ENCODE measurements at places on chromosomes 7 and 10.

GRCh38 chr7:99407872-99408378 is 472 bp downstream of the PDAP1 start:
- peaks cover 16% of the 10 kb centered on the region for H3K4me1 ChIP-seq
- H3K27me3 ChIP-seq, result no peaks in the 10 kb centered on the region
- peak overlapping the region; percentile 96 for H3K27ac ChIP-seq
- no peak for DNase-seq

DNA sequence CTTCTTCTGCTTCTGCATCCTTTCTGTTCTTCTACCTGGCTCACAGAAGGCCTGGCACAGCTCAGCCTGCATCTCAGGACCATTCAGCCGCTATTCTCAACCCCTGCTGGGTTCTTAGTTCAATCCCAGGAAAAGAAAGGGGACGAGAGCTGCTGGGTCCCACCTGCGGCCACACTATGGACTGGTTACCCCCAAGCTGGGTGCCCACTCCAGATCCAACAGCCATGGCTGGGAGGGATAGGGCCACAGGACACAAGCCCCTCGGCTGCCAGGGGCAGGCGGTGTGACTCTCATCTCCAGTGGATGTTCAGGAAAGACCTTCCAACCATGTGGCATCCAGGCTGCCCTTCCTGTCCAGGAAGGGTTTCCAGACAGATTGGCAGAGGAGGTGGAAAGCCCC is 97.6 kb upstream of the NMT2 start:
- no peaks in the 10 kb centered on the region for H3K36me3 ChIP-seq
- DNase-seq, result no peak
- no peak overlapping the region for H3K4me3 ChIP-seq
- no peaks in the 10 kb centered on the region for H3K27me3 ChIP-seq
- H3K27ac ChIP-seq, result no peak overlapping the region

DNA sequence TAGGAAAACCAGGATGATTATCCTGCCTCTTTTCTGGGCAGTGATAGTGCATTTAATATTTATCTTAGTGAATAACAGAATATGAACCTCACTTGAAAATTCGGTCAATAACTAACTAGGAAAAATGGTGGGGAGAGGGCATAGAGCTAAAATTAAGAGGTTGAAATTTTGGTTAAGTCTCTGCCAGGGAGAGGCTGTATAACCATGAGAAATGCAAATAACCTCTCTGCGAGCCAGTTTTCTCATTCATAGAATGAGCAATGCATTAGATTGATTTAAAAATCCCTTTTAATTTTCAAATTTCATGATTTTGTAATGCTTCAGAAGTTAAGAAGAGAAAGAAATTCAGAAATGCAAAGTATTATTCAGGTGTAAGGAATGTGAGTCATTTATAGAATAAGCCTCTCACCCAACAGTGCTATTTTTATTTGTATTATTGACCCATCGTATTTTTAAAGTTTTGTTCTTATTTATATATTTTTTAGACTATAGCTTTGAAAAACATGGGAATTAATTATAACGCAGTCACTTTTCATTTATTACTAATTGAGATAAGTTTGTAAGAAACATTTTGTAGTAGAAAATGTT is 104.7 kb downstream of the PHF14 start:
- H3K36me3 ChIP-seq, result no peaks in the 10 kb centered on the region
- H3K27ac ChIP-seq, result no peak overlapping the region
- no peak overlapping the region for H3K4me3 ChIP-seq
- no peaks in the 10 kb centered on the region for H3K4me1 ChIP-seq

GRCh38 chr10:18214691-18215563 is 74.7 kb downstream of the CACNB2 start:
- H3K27ac ChIP-seq, result no peak overlapping the region
- no peaks in the 10 kb centered on the region for H3K27me3 ChIP-seq
- no peaks in the 10 kb centered on the region for H3K36me3 ChIP-seq
- H3K4me3 ChIP-seq, result no peak overlapping the region
- no peak for DNase-seq

GRCh38 chr10:133261726-133262325 is 14.8 kb downstream of the ADAM8 start:
- peak overlapping the region; percentile 96 for H3K27ac ChIP-seq
- peak overlapping the region; percentile 76 for H3K4me3 ChIP-seq
- no peaks in the 10 kb centered on the region for H3K36me3 ChIP-seq
- DNase-seq, result peak; percentile 80
- H3K4me1 ChIP-seq, result peaks cover 15% of the 10 kb centered on the region
- H3K27me3 ChIP-seq, result no peaks in the 10 kb centered on the region

DNA sequence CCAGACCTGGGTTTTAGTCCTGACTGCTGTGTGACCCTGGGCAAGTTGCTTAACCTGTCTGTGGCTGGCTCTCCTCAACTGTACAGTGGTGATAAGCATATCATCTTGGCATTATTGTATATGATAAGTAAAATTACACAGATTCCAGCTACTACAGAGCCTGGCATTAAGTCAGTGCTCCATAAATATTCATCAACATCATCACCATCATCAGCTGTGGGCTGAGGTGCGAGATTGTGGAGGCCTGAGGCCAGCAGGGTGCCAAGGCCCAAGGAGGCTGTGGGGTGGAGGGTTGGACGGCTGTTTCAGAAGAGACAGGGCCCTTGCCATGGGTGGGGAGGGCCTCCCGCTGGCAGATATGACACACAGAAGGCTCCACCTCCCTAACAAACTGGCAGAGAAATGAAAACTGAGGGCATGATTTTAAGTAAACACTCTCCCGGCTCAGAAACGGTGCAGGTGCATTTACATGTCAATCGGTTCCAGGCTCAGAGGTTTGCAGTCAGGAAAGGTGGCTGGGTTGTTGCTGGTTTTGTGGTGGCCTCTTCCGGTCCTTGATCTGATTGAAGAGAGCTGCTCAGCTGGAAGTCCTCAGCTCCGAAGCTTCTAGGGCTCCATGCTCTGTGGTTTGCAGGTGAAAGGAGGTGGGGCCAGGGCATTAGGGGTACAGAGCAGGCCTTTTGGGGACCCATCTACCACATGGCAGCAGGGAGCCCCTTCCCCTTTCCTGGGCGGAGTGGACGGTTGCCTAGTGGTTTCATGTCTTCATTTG is 10.2 kb downstream of the CRYGN start:
- H3K4me1 ChIP-seq, result peaks cover 24% of the 10 kb centered on the region
- peak overlapping the region; percentile 90 for H3K27ac ChIP-seq
- no peak for DNase-seq
- no peaks in the 10 kb centered on the region for H3K27me3 ChIP-seq
- no peaks in the 10 kb centered on the region for H3K36me3 ChIP-seq

GRCh38 chr7:122643250-122643649 is 55.7 kb downstream of the RNF133 start:
- no peak overlapping the region for H3K4me3 ChIP-seq
- DNase-seq, result no peak
- H3K27me3 ChIP-seq, result no peaks in the 10 kb centered on the region
- H3K36me3 ChIP-seq, result no peaks in the 10 kb centered on the region

DNA sequence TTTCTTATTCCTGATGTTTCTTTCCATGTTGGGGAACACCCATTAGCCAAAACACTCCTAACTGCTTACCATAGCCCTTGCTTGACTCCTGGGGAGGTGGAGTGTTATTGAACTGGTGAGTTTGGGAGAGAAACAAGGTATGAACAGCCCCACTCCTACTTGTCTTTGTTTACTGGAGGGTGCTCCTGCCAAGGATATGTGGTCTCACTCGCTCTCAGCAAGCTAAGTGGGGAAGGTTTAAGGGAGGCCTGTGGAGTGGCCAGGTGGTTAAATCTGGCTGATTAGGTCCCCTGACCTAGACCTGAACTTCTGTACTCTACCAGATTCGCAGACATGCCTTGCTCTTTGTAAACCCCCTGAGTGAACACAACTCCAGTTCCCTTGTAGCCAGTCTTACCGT is 300.1 kb downstream of the PTEN start:
- H3K27ac ChIP-seq, result no peak overlapping the region
- no peaks in the 10 kb centered on the region for H3K27me3 ChIP-seq

GRCh38 chr7:50848203-50848602 is 65.5 kb upstream of the GRB10 start:
- H3K27me3 ChIP-seq, result no peaks in the 10 kb centered on the region
- no peak for DNase-seq
- no peaks in the 10 kb centered on the region for H3K36me3 ChIP-seq
- H3K27ac ChIP-seq, result no peak overlapping the region

DNA sequence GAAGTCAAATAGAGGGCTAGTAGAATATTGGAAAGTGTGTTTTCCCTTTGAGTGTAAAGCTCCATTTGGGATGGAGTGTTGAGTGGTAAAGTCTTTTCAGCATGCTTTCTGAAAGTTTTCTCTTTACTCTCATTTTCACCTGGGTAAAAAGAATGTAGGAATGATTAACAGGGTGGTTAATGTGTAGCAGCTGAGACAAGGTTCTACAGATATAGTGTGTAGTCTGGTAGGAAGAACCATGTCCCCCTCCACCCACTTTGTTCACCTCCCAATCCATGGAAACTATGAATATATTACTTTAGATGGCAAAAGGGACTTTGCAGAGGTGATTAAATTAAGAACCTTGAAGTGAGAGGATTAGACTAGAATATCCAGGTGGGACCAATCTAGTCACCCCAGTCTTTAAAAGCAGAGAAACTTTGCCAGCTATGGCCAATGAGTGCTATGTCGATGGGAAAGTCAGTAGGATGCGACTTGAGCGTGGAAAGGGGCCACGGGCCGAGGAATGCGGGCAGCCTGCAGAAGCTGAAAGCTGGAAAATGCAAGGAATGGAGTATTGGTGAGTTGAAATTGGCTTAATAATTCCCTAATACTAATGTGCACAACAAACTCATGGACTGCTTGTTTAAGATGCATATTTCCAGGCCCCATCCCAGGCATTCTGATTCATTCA is 166.3 kb upstream of the AHR start:
- no peaks in the 10 kb centered on the region for H3K36me3 ChIP-seq
- H3K4me1 ChIP-seq, result no peaks in the 10 kb centered on the region
- no peak for DNase-seq
- H3K27ac ChIP-seq, result no peak overlapping the region

DNA sequence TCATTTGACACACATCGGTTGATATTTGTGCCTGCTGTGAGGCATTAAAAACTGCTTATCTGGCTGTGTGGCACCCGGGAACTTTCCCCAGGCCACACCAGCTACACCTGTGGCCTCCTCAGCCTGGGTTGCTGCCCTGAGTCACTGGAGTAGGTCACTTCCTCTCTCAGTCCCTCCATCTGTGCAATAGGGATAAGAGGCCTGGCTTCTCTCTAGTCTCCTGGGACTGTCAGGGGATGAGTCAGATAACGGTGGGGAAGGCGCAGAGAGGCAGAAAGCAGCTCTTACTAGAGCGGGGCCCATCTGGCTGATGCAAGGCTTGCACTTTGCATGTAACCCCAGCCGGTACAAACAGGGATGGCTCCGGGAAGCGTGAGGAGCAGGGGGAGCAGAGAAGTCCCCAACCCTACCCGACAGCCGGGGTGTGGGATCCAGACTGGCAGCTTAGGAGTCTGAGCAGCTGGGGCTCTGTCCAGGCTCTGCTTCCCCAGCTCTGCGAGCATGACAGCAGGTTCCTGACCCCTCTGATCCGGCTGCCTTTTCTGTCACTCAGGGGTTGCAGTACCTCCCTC is 34.0 kb downstream of the DNAJB12 start:
- peak; percentile 62 for DNase-seq
- peak overlapping the region; percentile 93 for H3K27ac ChIP-seq
- H3K27me3 ChIP-seq, result no peaks in the 10 kb centered on the region
- no peaks in the 10 kb centered on the region for H3K36me3 ChIP-seq
- H3K4me1 ChIP-seq, result peaks cover 36% of the 10 kb centered on the region
- no peak overlapping the region for H3K4me3 ChIP-seq

GRCh38 chr10:95428701-95429100 is 132.5 kb downstream of the SORBS1 start:
- H3K27me3 ChIP-seq, result no peaks in the 10 kb centered on the region
- peaks cover 7% of the 10 kb centered on the region for H3K4me1 ChIP-seq
- no peak overlapping the region for H3K27ac ChIP-seq
- H3K36me3 ChIP-seq, result no peaks in the 10 kb centered on the region
- no peak for DNase-seq

Measured in breast epithelium (tissue), 4 donors.